Immature natural killer cell (primary cell): ENCODE measurements at places on chromosomes 6 and 20. TPM values are rescaled to one million over a fixed set of nuclear protein-coding genes. Genes with fewer than 3 reads are reported as not detected.

TTBK1 gene
- not detected for polyA plus RNA-seq

MLIP gene
- polyA plus RNA-seq: not detected

MOG gene
- polyA plus RNA-seq: not detected

GCNT2 gene
- polyA plus RNA-seq: not detected

PKIB gene
- polyA plus RNA-seq: not detected

RPS6KA2 gene
- 5.3 TPM for polyA plus RNA-seq

OR2H2 gene
- polyA plus RNA-seq: not detected

SH3BGRL2 gene
- polyA plus RNA-seq: 3.4 TPM

ZBP1 gene
- 43.5 TPM for polyA plus RNA-seq

RIMS1 gene
- polyA plus RNA-seq: not detected

CYP21A2 gene
- not detected for polyA plus RNA-seq

STMN3 gene
- polyA plus RNA-seq: 1.6 TPM

ADGRF1 gene
- not detected for polyA plus RNA-seq

GRCh38 chr6:89118931-89119330, 1.1 kb upstream of the SRSF12 start:
- no peak for DNase-seq

DNA sequence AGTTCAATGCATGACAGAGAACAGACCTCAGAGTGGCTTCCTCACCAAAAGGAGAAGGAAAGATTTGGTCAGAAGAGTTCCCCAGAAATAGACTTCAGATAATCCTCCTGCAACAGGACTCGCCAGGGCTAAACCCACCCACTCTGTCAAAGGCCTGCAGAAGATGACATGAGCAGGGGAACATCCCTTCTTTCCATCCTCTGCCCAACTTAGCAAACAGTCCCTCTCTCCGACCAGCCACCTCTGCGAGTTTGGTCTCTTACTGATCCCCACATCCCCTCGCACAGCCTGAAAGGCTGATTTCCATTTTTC, 7.5 kb downstream of the NFATC2 start:
- no peak for DNase-seq

GRCh38 chr6:112087916-112088315, 525 bp downstream of the FAM229B start:
- DNase-seq: no peak

- DNase-seq: no peak
Observed at GRCh38 chr6:130035211-130035610, 16.8 kb downstream of the L3MBTL3 start.

- DNase-seq: no peak
Observed at GRCh38 chr20:51396365-51396909, 146.1 kb downstream of the NFATC2 start.

GRCh38 chr6:132410830-132411229, 9.6 kb upstream of the MOXD1 start:
- no peak for DNase-seq

GRCh38 chr20:52965819-52966218, 6.3 kb upstream of the TSHZ2 start:
- DNase-seq: no peak

- DNase-seq: no peak
Observed at GRCh38 chr6:49576618-49577017, 26.1 kb downstream of the C6orf141 start.

GRCh38 chr6:45998524-45998923, 17.1 kb downstream of the CLIC5 start:
- no peak for DNase-seq

GRCh38 chr20:52943185-52943841, 28.8 kb upstream of the TSHZ2 start:
- no peak for DNase-seq

DNA sequence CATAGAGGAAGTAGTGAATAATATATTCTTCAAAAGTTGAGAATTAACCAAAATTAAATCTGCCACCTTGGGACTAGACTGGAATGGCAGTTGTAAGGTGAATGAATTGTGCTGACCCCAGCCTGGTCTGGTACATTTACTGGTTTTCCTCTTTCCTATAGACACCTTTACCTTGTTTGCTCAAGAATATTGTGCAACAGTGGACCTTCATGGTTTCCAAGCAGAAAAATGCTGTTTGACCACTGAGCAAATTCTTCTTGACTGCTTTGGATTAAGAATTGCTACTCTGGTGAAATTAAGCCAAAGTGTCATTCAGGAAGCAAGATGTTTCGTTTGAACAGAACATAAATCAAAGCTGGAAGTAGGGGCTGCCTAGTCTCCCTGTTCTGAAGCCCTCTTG, 156.6 kb upstream of the TAB2 start:
- no peak for DNase-seq

DNA sequence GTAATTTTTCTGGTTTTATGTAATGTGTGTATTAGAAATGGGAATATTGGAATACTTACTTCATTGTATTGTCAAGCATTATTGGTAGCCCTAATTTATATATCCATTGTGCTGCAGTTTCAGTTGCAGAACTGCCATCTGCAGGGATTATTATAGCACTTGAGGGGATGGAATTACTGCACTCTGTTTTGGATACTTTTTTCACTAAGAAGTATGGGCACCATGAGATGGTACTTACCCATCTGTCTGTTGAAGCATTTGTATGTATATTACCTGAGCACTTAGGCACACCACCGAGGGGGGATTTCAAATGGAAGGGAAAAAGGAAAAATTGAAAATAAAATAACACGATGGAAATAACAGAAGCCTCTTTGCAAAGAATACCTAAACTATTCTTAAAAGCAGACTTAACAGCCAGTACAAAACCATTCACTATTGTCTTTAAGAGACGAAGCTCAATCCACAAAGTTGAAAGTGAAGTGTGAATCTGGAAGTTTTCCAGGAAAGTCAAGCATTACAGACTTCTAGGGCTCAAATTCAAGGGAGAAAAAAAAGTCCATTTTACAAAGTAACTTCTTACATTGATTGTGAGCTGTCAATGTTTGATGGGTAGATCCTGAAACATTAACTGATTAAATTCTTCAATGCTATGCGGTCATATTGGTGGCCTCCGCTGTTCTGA, 318.7 kb downstream of the SOX4 start:
- no peak for DNase-seq

- DNase-seq: no peak
Observed at GRCh38 chr6:166485651-166486535, 100.6 kb downstream of the RAMACL start.

- DNase-seq: no peak
Observed at GRCh38 chr6:32196682-32197616, 4.5 kb upstream of the GPSM3 start.

DNA sequence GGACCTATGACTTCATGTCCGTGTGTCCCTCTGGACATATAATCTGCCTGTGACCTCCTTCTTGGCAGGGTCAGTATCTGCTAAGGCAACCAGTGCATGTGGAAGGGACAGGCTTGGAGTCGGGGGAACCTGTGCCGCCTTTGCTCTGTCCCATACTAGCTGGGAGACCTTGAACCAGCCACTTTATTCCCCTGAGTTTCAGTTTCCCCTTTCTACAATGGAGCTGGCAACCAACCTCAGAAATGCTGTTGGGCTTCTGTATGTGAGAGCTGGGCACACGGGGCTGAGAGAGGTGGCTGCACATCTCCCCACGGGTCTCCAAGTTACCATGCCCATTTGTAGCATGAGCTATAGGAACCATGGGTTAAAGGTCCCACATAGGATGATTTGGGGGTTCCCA, 53.8 kb downstream of the CD40 start:
- DNase-seq: no peak

DNA sequence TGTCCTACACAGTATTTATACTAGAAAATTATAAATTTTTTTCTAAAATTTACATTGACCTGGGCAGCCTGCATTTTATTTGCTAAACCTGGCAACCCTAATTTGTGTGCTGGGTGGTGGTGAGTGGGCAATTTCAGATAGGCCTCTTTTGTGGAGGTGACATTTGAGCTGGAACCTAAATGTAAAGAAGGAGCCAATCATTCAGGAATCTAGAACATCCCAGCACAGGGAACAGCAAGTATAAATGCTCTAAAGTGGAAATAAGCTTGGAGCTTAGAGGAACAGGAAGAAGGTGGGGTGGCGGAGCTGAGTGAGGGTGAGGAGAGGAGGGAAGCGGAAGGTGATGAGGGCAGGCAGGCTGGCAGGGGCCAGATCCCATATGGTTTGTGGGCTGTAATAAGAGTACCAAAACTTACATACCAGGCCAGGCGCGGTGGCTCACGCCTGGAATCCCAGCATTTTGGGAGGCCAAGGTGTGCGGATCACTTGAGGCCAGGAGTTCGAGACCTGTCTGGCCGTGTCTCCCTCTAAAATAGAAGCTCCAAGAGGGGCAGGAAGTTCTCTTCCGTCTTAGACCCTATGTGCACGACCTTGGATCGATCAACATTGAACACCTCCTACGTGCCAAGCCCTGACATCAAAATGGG, 549 bp upstream of the CSE1L start:
- no peak for DNase-seq
